NCI-H774 (cell line): ENCODE measurements at places on chromosomes 13 and 19.

DNA sequence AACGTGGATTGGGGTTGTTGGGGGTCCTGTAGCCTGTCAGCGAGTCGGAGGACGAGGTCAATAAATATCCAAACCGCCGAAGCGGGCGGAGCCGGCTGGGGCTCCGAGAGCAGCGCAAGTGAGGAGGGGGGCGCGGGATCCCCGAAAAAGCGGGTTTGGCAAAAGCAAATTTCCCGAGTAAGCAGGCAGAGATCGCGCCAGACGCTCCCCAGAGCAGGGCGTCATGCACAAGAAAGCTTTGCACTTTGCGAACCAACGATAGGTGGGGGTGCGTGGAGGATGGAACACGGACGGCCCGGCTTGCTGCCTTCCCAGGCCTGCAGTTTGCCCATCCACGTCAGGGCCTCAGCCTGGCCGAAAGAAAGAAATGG, 754 bp upstream of the SIX5 start:
- DNase-seq = no peak

GRCh38 chr19:22622020-22622419, 12.1 kb upstream of the ZNF492 start:
- DNase-seq = no peak

GRCh38 chr19:12872255-12872654, 9.0 kb downstream of the DNASE2 start:
- no peak for DNase-seq

- no peak for DNase-seq
Measured at GRCh38 chr19:16376649-16377048, 52.0 kb downstream of the KLF2 start.
